ENCODE measurements at places on chromosomes 7 and 10.

DNA sequence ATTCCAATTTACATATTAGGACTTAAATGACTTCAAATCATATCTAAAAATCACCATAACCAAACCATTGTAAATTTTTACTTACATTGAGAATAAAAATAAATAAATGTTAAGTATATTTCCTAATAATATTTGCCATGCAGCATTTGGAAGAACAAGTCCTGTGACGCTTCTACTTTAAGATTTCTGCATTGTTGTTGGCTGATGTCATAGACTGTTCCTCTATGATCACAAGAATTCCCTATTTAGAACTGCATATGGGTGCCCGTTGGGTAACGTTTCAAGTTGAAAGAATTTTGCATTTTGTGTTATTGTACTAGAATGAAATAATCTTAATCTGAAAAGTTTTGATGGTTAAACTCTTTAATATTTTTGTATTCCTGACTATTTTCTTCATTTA is 5.1 kb upstream of the ITGB1 start:
- no peak for DNase-seq

DNA sequence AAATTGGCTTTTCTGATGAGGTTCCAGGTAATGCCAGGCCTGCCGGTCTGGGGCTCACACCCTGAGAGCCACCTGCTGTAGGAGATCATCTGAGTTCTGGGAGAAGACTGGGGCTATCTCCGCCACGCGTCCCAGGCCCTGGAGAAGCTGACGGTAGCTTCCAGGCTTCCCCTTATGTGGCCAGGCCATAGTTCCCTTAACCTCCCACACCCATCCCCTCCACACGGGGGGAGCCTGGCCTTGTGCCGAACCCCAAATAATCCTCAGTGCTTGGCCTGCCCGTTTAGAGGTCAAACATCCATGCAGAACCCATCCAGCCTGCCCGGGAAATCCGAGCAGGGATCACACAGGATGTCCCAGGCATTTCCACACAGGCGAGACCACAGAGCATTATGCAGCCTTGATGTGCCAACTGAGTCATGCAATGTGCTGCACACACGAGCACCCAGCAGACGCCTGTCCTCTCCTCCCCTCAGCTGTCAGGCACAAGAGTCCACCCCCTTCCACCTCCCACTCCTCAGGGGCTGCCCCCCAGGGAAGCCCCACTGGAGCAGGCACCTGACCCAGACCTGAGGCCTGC is 176.2 kb downstream of the PRKAG2 start:
- no peak for DNase-seq

DNA sequence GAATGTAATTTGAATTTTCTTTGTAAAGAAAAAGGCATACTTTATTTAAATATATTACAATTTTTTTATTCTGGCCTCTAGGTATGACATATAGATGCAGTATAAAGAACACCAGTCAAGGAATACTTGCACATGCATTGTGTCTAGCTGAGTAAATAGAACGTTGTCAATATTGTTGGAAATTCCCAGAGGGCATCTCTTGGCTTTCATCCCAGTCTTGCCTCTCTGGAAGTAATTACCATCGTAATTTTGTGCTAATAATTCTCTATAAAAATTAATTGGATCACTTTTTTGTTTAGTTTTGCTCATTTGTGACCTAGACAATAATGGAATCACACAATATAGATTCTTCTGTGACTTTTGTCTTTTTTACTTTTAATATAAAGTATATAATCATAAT is 1052.3 kb upstream of the CELF2 start:
- no peak for DNase-seq

- no peak for DNase-seq
Measured at GRCh38 chr7:101884671-101885596, 67.5 kb downstream of the CUX1 start.

- peak; percentile 84 for DNase-seq
Measured at GRCh38 chr7:54541669-54542625, at the start of gene VSTM2A. VSTM2A (plus strand) TSS chr7:54542375; CDS start chr7:54542731, 356 bp downstream.

GRCh38 chr10:101295261-101295660 is 58.7 kb upstream of the BTRC start:
- DNase-seq = no peak

DNA sequence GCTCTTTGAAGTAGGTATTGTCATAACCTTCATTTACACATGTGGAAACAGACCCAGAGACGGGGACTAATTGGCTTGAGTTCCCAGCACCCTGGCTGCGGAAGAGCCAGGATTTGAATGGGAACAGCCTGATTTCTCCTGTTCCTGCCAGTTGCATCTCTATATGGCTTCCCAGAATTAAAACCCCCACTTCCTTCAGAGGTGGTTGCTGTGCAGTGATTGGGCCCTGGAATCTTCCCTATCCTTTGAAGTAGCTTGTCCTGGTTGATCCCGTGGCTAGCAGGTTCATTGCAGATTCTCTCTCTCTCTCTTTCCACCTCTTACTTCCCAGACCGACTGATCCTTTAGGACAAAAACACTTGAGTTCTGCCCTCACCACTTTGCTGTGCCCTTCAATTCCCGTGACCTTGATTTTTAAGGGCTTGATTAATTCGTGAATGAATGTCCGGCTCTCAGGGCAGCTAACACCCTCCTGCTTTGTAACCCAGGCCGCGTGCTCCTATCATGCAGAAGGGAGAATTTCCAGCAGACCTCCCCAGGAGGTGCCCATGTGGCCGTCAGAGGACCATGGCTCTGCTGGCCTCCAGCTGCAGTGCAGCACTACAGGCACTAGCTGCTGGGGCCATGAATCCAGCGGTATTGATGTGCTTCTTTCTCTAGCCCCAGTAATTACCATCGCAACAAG is 120.6 kb upstream of the AGK start:
- peak; percentile 28 for DNase-seq

DNA sequence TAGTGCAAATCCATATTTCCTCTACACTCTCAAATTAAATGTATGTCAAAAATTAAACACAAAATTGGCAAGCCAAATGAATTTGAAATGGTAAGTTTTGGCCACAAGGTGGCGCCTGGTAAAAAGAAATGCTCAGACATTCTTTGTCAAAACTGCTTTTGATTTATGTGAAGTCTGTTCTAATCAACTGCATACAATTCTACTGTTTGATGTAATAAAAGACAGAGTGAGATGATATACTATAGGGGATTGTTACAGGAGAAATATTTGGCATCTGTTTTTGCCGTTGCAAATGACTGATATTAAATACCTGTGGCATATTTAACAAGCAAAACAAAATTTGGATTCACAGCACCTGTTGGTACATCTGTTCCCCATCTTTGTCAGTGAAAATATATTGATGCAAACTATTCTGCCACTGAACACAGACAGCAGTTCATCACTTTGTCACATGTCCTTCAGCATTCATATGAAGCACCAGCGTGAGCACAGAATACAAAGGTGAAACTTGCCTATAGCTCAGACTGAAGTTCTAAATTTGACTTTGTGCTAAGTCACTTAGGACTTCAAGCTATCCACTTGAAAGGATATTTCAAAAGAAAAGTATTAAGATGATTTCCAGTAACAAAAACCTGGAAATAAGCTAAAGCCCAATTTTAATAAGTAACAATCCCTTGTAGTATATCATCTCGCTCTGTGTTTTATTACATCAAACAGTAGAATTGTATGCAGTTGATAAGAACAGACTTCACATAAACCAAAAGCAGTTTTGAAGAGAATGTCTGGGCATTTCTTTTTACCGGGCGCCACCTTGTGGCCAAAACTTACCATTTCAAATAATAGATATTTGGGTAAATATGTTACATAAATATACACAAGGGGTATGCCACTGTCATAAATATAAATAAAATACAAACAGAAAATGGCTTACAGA is 10.2 kb upstream of the CH25H start:
- peak; percentile 78 for DNase-seq

- no peak for DNase-seq
Measured at GRCh38 chr7:122123746-122124145, 20.3 kb downstream of the AASS start.

DNA sequence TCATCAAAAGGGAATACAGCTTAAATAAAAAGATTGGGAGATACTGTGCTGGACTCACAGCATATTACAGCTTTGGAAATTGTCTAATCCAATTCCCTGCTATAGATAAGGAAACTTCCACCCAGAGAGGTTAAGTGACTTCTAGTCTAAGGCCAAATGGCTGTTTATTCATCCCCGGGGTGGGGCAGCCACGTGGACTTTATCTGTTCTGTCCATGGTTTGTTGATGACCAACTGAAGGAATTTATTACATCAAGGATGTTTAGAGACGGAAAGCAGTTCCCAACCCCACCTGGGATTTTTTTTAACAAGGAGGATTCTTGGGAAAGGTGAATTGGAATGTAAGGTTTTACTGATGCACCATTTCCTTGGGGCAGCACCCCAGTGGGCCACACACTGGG is 88.6 kb downstream of the ATXN7L1 start:
- DNase-seq = no peak

DNA sequence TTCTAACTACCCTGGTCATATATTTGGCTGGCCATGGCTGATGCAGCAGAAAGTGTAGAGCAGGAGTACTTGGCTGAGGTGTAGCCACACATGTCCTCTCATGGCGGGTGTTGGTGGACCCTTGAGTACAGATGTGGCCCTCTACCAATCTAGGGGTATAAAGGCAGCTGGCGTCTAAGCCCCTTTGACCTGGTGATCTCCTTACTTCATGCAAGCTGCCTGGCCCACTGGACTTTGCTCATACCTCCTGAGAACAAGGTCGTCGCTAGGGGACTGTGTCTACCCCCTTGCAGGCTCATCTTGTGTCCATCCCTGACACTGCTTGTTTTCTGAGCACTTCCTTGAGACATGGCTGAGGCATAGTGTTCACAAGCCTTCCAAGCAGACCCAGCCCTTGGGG is 287.8 kb downstream of the RPS24 start:
- DNase-seq = no peak

DNA sequence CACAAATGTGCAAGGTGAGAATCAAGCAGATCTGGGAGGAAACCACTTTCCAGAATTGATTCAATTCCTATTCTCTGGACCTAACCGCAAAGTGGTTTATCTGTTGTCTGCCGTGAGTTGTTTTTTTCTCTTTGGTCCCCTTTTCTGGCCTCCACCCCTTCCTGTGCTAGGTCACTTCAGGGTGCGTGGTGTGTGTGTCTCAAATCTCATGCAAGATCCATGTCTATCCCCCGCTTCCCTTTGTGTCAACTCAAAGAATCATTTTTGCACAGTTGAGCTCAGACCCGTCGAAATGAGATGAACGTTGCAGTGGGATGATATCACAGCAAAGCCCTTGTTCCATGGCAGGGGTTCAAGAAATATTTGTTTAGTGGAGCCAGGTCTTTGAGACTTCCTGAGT is 184.5 kb downstream of the GATA3 start:
- no peak for DNase-seq

DNA sequence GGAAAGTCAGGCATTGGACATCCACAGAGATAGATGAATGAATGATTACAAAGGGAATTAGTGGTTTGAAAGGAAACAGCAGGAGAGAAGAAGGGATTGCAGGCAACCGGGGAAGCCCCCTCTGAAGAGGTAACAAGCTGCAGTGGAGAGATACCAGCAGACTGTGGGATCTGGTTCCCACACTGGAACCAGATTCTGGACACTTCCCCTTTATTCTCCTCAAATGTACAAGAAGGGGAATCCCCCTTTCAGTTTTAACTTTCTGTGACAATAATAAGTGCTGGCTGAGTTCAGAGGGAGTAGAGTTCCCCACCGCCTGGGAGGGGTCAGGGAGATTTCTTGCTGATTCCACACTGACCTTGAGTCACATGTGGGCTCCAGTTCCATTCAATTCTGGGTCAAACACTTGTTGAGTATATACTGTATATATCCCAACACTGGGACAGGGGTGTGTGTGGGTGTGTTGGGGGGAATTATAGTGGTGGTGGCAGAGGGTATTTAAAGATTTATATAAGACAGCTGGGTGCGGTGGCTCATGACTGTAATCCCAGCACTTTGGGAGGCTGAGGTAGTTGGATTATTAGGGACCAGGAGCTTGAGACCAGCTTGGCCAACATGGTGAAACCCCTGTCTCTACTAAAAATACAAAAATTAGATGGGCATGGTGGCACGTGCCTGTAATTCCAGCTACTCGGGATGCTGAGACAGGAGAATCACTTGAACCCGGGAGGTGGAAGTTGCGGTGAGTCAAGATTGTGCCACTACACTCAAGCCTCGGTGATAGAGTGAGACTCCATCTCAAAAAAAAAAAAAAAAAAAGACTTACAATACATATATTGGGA is 16.5 kb upstream of the DDIT4 start:
- DNase-seq = no peak

- DNase-seq = no peak
Measured at GRCh38 chr7:106291247-106291646, 6.5 kb upstream of the NAMPT start.

Measured in NCI-H510A treated with DMSO at 0.1 percent for 48 hours (cell line).